ENCODE measurements at places on chromosomes 12 and 14. TPM values are rescaled to one million over a fixed set of nuclear protein-coding genes. Genes with fewer than 3 reads are reported as not detected.
A peak's percentile ranks its signal among the peaks of the same experiment; 100 is the strongest.

DNA sequence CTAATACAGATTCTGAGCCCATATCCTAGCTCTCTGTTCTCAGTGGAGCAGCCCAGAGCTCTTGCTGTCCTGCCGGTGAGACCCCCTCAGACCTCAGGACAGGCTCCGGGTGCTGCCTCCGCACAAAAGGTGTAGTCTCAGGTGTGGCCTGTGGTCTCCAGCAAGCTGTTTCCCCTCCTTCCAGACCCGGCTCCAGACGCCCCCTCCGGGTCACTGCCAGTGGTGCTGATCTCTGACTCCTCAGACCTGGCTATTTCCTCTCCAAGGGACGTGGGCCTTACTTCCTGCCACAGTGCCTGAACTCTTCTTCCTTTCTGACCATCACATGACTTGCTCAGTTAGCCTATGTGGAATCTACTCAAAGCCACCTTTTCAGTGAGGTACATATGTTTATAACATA lies 337.5 kb downstream of the GLT1D1 start:
- no peak for DNase-seq

DNA sequence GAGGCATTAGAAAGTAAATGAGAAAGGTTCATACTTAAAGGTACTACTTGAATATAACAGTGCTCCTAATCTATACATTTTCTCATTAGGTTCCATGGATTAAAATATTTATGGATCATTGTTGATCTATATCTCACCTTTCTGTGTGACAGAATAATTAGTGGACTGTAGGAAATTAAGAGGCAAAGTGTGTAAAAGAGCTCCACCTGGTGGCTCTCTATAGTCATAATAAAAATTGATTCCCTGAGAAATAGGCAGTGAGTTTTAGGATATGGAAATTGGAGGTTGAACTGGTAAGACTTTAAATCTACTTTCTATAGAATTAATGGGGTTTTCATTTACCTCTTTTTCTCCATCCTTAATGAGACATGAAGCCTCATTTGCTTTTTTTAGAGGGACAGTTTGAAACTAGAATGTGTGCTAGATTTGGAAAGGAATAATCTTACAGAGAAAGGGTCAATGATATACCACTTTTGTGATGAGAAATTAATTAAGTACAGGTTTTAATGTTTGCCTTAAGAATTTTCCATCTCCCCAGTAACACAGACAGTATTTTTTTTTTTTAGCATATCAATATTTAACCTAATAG lies 11.8 kb upstream of the DERA start:
- DNase-seq = peak; percentile 30

DNA sequence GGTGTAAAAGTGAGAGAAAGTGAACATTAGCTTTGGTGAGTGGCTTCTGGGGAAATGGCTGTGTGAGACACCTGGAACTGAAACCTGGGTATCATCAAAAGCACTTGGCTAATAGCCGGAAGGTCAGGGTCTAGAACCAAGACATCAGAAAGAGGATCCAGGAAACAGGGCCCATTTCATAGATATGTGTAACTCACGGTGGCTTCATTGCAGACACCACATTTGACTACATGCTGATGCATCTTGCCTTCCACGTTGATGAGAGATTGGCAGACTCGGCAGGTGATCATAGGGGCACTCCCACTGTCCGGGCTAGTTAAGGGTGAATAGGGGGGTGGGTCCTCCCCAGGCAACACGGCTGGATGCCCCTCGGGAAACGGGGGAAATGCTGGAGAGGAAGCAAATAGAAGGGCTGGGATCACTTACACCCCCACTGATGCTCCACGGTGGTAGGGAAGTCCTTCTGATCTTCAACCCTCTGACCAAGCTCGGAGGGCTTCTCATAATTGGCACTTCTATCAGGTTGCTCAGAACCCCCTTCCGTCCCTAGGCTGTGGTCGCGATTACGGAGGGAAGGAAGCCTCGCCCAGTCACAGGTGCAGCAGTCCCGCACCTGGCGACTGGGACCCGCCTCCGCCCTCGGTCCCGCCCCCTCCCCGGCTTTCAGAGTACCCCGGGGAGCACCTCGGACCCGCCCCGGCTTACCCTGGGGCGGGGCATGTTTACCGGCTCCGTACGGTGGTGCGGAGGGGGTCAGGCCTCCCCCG lies 593 bp downstream of the PIP4P1 start:
- DNase-seq = no peak

KDM2B gene
- 17.0 TPM for polyA plus RNA-seq

C12orf50 gene
- not detected for polyA plus RNA-seq

- no peak for DNase-seq
These were observed 689.5 kb upstream of the MGAT4C start for GRCh38 chr12:86945685-86946196.

FLVCR2 gene
- 10.8 TPM for polyA plus RNA-seq

GRCh38 chr12:75823475-75823874 lies 208.1 kb downstream of the PHLDA1 start:
- no peak for DNase-seq

- DNase-seq = no peak
These were observed 9.2 kb downstream of the PHB2 start for GRCh38 chr12:6961278-6961694.

GRIP1 gene
- not detected for polyA plus RNA-seq

DNA sequence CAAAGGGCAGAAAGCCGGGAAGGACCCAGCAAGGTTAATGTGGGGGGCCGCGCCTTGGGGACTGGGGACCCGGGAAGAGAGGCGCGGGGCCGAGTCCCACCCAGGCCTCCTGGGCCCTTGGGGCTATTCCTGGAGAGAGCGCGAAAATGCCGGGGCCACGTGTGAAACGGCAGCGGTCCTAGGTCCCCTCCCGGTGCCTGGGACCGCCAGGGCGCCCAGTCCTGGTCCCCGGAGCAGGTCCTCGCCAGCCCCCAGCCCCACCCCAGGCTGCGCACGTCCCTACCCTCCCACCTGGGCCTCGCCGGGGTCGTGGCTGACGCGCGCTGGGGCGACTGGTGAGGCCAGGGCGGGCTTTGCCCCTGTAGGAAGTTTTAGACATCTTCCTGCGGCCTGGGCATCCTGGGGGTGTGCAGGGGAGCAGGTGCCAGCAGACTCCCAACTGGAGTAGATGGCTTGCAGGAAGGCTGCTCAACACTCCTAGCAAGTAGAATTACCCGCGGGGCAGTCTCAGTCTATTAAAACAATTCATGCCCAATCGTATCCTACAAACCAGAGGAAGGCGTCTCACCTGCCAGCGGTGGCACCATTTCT lies 708 bp downstream of the FAR2 start:
- no peak for DNase-seq

DNA sequence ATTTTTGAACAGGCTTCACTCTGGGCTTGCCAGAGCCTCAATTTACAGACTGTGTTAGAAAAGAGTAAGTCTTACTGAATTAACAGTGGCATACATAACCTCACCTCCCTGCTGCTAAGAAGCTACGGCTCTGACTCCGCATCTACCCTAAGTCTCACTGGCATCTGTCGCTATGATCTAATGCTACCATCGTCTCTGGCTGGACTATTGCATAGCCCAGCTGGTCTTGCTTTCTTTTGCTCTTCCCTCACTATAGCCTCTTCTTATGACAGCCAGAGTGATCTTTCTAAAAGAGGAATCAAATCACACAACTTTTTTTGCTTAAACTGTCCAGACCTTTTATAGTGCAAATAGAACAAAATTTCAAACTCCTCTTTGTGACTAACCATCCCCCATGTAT lies 81.1 kb downstream of the SLC24A4 start:
- no peak for DNase-seq

GRCh38 chr12:1978078-1978862 lies 26.0 kb downstream of the DCP1B start:
- no peak for DNase-seq

DNA sequence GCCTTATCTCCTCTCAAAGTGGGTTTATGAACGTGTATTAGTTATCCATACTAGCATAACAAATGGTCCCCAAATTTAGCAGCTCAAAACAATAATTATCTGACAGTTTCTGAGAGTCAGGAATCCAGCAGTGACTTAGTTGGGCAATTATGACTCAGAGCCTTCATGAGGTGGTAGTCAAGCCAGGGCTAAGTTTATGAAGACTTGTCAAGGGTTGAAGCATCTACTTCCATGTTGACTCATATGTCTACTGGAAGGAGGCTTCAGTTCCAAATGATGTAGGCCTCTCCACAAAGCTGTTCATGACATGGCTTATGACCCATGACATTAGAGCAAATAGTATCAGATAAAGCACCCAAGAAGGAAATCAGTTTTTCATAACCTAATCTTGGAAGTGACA lies 73.2 kb downstream of the IPO8 start:
- no peak for DNase-seq

ANO2 gene
- 0.10 TPM for polyA plus RNA-seq

LIN52 gene
- 8.8 TPM for polyA plus RNA-seq

DNA sequence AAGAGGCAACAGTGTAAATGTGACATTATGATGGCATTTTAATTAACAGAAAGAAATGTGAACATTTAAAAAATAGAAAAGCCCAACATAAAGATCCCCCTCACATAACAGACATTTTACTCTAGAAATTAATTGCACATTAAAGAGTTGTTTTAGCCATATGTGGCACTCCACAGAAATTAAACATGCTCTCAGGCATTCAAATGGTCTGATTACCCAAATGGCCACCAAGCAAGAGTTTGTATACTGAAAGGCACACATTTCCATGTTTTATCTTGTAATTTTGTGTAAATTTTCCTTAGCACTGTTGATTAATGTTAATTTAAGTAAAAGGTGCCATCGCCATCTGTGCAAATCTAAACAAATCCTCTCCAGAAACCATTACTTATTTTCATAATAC lies 43.5 kb downstream of the GTF2A1 start:
- no peak for DNase-seq

CMTM5 gene
- not detected for polyA plus RNA-seq

LRFN5 gene
- not detected for polyA plus RNA-seq

ZC2HC1C gene
- 3.5 TPM for polyA plus RNA-seq

DNA sequence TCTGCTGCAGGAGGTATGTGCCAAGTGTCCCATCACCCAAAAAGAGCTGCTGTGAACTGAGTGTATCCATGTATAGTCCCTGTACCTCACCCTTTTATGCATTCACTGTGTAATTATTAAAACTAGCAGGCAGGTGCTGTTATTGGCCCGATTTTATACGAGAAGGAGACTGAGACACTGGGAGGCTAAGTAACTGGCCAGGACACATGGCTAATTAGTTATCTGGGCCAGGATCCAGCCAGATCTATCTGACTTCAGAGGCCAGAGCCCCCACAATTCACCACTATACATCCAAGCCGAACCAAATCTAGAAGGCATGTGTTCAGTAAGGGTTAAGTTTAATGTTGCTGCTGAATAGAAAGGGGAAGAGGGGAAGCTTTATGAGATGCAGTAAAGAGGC lies 73.4 kb downstream of the FRMD6 start:
- DNase-seq = no peak

DNA sequence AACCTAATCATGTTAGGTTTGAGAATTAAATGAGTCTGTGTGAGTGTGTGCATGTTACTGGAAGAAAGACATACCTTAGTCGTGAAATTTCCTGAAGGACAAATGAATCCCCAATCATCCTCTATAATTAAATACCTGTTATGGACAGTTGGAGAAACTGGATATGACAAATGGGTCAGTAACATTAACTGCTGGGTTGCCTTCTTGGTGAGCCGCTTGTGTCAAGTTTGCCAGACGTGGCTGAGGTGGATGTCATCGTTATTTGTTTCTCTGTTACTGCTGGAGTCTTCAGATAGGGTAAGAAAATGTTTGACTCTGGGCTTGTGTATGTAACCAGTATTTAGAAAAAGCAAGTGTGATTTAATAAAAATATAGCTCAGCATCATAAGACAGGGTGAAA lies 131.6 kb downstream of the CAND1 start:
- DNase-seq = no peak

DNA sequence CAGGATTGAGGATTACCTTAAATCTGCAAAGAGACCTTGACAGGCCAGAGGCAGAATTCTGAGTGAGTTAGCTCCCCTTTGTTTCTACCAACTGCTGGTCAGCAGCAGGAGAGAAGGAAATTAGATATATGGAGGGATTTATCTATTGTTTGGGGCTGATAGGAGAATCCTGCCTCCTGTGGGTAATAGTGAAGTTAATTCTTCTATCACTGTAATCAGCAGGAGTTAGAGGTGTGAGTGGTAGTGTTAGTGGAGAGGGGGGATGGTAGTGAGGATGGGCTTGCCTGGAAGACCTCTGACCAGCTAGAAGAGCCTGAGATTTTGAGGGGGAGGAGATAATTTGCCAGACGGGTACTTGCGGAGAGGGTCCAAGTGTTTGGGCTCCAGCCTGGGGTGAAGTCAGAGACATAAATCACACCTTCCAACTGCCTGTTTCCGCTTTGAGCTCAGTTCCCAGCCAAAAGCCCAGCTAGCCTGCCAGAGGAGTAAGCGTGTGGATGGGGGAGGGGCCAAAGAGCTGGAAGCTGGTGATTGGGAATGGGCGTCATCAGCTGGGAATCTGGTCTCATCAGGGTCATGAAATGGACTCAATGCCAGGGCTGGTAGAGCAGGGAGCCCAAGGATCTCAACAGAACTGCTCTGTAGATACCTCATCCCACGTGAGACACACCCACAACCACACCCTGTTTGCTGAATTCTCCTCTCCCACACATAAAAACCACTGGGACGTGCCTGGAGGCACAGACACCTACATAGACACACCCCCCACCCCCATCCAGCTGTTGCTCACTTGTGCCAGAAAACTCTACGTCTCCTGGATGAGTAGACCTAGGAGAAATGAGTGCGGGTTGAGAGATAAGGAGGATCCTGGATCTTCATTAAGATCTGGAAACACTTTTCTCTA lies 13.1 kb upstream of the ITGA5 start:
- DNase-seq = no peak

- peak; percentile 20 for DNase-seq
These were observed 209.8 kb upstream of the NUDT4 start for GRCh38 chr12:93167841-93168492.

GRCh38 chr14:69700575-69700974 lies 66.4 kb upstream of the SRSF5 start:
- DNase-seq = no peak

SYNDIG1L gene
- 0.10 TPM for polyA plus RNA-seq

- no peak for DNase-seq
These were observed 6.9 kb downstream of the ATP2B1 start for GRCh38 chr12:89701606-89702206.

SP7 gene
- not detected for polyA plus RNA-seq

DNA sequence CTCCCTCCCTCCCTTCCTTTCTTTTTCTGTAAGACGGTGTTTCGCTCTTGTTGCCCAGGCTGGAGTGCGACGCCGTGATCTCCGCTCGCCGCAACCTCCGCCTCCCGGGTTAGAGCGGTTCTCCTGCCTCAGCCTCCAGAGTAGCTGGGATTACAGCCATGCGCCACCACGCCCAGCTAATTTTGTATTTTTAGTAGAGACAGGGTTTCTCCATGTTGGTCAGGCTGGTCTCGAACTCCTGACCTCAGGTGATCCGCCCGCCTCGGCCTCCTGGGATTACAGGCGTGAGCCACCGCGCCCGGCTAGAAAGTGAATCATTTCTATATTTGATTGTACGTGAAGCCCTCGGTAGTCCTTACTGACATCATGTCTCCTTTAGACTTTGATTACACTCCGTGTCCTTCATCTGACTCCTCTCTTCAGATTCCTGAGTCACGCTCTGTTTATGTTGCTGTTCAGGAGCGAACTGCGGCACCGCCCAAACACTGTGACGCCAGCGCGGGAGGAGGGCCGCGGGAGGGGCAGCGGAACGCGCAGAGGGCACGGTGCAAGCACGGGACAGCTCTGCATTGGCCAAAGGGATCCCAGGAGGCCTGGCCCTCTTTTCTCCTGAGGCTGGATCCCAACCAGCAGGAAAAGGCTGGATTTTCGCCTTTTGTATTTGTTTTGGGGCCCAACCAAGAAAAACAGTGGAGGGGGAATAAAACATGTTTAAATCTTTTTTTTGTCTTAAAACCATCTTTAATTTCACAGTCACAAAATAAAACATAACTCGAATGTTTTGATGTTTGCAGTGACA lies 538 bp upstream of the GABARAPL1 start:
- DNase-seq = peak; percentile 95

MAP3K9 gene
- polyA plus RNA-seq = 4.7 TPM

- no peak for DNase-seq
These were observed 18.9 kb upstream of the MAP3K9 start for GRCh38 chr14:70828188-70828587.

PROX2 gene
- not detected for polyA plus RNA-seq
